ENCODE measurements at places on chromosomes 4 and X.

- no peak for DNase-seq
Measured at GRCh38 chrX:140172401-140172800, 207.1 kb upstream of the CXorf66 start.

DNA sequence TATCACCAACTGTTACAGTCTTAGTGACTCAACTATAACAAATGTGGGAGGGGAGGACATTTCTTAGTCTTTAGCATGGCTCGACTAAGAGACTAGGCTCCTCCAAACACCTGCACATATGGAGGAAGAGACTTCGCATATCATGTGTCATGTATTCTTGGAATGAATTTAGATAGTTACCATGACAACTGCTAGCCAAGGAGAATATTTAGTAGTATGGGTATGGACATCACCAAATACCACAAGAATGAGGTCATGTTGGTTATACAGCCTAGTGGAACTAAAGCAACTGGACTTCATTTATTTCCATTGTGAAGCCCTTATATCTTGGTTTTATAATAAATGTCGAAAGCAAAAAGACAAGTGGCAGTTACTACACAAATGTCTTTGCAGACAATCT lies 512.3 kb downstream of the CFAP47 start:
- DNase-seq: no peak

GRCh38 chr4:19486400-19486799 lies 765.3 kb upstream of the SLIT2 start:
- no peak for DNase-seq

DNA sequence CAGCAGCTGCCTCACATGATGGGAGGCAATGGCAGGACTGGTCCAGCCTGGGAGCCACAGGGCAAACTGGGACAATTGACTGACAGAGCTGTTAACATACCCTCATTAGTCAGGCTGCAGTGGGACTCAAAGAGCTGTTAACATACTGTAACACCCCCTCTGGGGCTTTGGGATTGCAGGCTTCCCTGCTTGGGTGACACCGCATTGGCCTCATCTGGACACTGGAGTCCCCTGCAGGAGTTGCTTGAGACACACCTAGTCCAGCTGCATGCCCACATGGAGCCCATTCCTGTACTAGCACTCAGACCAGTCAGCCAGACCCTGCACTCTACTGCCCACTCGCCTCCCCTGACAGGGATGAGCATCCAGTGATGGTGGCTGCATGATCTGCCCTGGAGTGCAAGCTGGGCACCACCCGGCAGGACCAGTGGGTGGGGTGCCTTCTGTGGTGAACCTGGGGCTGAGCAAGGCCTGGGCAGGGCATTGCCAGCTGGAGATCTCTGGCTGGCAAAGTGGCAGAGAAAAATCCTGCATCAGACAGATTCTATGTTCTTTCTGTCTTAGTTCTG lies 138.8 kb downstream of the DTHD1 start:
- no peak for DNase-seq

DNA sequence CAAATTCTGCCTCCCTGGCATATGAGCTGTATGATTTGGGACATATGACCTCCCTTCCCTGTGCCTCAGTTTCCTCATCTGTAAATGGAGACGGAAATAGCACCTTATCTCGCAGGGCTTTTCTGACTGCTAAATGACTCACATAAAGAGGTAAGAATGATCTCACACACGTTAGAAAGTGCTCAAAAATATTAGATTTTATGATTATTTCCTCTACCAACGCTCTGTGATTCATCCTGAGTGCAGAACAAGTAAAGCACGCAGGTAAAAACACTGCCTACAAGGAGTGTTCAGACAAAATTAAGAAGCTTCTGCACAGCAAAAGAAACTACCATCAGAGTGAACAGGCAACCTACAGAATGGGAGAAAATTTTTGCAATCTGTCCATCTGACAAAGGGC lies 21.1 kb downstream of the ACSL1 start:
- no peak for DNase-seq

GRCh38 chr4:168908851-168909273 lies 101.2 kb downstream of the CBR4 start:
- DNase-seq: no peak

GRCh38 chr4:110801591-110801990 lies 178.7 kb upstream of the PITX2 start:
- no peak for DNase-seq

- peak; percentile 54 for DNase-seq
Measured at GRCh38 chr4:154073107-154073822, 284.4 kb upstream of the SFRP2 start.

GRCh38 chr4:148962539-148963290 lies 520.5 kb upstream of the NR3C2 start:
- DNase-seq: no peak

DNA sequence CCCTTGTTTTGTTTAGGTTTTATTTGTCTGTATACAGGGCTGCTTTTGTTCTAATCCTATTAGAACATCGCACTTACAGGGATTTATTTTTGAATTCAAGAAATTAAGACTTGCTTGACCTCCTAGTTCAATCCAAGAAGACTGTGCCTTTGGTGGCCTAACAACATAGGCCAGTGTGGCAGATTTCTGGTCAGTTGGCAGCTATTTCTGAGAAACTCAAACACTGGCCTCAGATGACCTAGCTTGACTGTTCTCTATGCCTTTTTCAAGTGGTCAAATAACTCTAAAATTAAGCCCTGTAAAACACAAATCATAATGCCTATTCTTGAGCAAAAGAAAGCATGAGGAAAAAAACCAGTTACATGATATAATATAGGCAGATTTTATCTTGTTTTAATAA lies 89.3 kb upstream of the GPR34 start:
- DNase-seq: no peak

GRCh38 chr4:139889901-139890300 lies 224.3 kb downstream of the MGST2 start:
- DNase-seq: no peak

GRCh38 chr4:78129383-78130108 lies 72.4 kb downstream of the FRAS1 start:
- no peak for DNase-seq

DNA sequence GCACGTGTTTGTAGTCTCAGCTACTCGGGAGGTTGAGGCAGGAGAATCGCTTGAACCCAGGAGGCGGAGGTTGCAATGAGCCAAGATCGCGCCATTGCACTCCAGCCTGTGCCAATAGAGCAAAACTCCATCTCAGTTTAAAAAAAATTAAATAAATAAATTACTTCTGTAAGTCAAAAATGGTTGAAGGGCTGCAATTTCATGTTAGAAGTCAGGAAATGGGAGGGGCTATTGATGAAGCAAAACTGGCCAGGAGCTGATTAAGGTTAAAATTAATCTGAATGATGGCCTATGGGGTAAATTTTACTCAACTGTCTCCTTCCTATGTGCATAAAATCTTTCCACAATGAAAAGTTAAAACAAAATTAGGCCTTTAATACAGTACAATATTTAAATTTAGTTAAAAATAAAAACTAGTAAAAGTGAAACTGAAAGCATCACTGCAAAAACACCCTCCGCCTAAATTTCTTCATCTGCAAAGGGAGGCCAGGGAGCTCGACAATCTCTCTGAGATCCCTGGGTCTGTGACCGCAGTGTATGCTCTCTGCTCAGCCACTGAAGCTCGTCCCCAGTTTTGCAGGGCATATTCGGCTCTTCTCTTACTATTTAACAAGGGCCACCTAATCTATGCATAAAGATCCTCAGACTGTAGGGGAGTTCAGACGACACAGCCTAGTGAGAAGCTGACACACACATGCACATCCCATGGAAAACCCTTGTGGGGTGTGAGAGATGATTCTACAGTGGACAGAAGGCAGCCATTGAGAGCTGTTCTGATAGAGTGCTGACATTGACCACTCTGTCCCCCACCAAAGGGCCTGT lies 57.2 kb downstream of the IRF2 start:
- no peak for DNase-seq

DNA sequence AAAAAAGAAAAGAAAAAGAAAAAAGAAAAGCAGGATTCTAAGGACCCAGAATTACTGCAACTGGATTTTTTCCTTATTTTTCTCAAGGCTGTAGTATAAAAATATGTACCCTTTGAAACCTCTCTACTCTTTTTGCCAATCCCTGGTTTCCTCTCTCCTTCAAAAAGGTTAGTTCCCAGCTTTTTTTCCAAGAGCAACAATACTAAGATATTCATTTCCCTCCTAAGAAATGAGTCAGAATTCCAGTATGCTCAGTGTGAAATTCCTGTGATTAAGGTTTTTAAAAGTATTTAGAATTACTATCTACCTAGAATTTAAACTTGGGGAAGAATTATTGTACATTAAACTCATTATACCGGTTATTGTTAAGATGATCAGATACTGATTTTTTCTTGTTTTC lies 22.0 kb downstream of the SMIM14 start:
- no peak for DNase-seq

DNA sequence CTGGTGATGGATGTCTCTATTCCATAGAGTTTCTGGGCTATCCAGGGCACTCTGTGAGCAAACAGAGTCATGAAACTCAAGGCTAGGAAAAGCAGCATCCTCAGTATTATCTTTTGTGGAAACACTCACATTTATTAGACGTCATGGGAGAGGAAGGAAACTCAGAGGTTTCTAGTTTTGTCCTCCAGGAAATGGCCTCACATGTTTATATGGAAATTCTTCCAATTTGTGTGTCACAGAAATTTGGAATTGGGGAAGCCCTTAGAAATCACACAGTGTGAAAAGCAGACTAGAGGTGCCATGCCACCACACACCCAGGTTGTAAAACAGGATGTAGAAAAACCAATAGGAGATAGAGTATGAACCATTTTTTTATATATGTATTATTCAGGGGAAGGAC lies 31.1 kb downstream of the IDS start:
- no peak for DNase-seq

GRCh38 chr4:39472396-39472795 lies 13.5 kb downstream of the LIAS start:
- DNase-seq: no peak

DNA sequence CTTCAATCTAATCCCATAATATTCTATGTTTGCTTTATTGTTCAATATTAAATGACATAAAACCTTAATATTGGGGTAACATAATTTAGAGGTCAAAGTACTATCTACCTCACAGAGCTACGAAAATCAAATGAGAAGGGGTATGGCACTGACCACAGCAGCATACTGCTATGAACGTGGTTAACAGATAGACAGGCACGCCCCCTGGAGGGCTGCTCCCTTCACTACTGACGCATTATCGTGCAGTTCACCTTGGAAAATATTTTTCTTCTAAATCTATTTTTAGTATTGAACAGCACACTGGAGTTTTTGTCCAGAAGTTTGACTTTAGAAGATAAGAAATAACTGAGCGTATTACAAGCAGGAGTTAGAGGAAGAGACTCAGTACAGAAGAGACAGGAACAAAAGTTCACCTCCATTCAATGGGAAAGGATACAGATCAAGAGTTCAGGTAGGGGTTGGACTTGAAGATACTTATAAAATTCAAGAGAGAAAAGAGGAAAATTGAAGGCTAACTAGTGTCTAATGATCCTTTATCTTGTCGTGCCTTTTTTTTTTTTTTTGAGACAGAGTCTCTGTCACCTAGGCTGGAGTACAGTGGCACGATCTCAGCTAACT lies 22.7 kb downstream of the MAP9 start:
- DNase-seq: peak; percentile 13

GRCh38 chrX:122500556-122500955 lies 683.5 kb upstream of the GRIA3 start:
- DNase-seq: no peak

GRCh38 chrX:100263650-100264049 lies 146.4 kb downstream of the PCDH19 start:
- no peak for DNase-seq

DNA sequence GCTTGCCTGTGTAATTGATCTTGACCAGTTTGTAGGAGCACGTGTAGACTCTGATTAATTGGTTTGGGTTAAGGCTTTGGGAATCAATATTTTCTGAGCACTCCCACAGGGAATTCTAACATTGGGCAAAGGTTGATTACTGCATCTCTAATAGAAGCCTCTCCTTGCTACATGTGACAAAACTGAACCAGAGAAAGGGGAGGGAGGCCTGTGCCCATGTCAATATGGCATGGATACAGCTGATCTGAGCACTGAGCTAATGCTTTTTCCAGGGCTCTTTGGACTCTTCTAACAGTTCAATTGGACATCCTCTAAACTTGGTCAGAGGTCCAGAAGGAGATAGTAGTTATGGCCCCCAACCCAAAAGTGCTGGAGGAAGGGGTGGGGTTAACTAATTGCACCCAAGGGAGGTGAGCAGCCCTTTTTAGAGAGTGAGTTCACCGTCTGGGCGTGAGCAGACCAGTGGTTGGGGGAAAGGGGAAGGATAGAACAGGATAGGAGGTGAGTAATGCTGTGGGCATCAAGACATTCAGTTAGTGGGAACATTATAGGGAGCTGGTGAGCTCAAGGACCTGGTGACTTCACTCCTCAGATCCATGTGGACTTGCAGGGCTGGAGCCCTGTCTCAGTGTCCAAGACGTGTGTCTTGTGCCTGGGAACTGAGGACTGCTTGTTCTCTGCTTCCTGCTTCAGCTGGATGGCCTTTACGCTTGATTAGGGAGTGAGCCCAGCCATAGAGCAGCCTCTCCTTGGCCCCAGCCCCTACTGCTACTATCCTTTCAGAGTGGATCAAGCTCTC lies 22.8 kb downstream of the MSN start:
- no peak for DNase-seq

- no peak for DNase-seq
Measured at GRCh38 chrX:119288890-119289393, 52.9 kb downstream of the PGRMC1 start.

DNA sequence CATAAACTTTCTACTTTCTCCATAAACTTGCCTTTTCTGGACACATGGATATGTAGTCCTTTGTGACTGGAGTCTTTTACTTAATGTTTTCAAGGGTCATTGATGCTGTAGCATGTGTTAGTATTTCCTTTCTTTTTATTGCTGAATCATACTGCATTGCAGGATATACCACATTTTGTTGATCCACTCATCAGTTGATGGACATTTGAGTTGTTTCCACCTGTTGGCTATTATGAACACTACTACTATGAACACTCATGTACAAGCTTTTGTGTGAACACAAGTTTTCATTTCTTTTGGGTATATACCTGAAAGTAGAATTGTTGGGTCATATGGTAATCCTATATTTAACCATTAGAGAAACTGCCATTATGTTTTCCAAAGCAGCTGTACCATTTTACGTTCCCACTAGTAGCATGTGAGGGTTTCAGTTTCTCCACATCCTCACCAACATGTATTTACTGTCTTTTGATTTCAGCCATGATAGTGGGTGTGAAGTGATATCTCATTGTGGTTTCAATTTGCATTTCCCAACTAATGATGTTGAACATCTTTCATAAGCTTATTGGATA lies 26.3 kb upstream of the GPM6B start:
- no peak for DNase-seq

DNA sequence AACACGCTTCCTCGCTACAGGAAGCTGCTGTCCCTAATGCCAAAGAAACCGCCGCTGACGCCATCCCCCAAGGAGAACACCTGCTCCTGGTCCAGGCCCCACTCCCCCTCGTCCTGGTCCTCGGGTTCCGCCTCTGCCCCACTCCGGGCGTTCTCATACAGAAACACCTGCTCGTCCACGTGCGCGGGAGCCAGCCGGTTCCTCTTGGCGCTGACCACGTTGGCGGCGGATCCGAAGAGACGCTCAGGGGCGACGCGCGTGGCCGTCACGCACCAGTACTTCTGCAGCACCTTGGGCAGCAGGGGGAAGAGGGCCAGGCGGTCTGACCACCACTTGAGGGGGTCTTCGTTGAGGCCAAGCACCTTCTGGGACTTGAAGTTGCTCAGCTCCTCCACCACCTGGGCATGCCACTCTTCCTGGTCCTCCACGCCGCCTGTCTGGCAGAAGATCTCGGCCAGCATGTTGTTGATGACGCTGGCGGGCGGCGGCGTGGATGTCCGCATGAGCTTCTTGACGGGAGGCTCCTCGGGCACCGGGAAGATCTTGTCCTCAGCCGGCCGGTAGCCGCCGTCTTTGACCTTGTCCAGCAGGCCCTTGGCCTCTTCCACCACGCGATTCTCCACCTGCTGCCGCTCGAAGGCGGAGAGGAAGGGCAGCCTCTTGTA lies 12.0 kb downstream of the DHRSX start:
- DNase-seq: no peak

Measured in AG09309 (cell line).